ENCODE measurements at places on chromosomes 6 and 20.

DNA sequence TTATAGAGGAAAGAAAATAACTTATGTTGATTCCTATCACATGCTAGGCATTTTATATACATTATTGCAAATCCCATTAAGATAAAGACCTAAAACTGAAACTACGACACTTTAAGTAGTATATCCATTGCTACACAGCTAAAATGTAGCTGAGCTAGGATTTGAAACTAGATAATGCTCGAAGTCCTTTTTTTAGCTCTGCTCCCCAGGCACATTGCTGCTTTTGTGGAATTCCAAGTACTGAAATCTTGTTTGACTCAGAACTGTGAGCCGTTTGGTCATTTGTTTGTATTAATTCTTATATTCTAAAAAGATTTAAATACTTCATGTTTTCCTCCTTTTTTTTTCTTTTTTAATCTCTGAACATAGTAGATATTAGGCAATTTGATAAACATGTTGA is 644.8 kb downstream of the HACE1 start:
- DNase-seq, result no peak

- DNase-seq, result no peak
These were observed 45.4 kb downstream of the PANK2 start for GRCh38 chr20:3934624-3935023.

DNA sequence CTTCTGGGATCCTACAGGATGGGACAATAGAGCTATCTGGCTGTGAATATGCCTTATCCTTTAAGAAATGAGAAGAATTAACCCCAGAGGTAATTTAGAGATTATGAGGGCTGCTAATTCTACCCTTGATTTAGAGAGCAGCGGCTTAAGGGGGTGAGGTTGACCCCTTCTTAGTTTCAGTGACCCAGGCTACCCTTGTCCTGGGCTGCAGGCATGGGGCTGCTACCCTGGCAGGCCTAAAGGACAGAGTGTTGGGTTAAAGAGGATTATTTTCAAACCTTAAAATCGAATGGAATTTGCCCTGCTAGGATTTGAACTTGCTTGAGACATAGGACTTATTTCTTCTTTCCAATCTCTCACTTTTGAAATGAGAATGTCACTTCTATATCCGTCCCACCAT is 1343.4 kb downstream of the HACE1 start:
- no peak for DNase-seq

DNA sequence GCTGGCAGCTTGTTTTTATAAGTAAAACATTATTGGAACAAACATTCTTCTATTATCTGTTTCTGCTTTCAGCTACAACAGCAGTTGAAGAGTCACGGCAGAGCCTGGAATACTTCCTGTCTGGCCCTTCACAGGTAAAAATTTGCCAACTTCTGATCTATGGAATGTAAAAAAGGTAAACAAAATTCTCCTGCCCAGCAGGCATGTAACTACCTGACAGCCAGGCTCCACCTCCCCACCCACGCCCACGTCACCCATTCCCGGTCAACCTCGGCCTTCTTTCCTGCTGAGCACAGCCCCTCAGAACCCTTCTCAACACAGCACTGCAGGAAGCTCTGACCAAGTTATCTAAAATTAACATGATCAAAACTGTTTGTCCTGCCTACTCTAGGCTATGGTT is 166.0 kb downstream of the DLL1 start:
- DNase-seq, result no peak

- DNase-seq, result no peak
These were observed 131.2 kb upstream of the BTN3A2 start for GRCh38 chr6:26233649-26234420.
